ENCODE measurements at places on chromosomes 1 and 21.

GRCh38 chr1:109993885-109994284 is 9.3 kb downstream of the AHCYL1 start:
- no peak for DNase-seq

- DNase-seq = no peak
Observed at GRCh38 chr1:164771619-164772361, 212.8 kb downstream of the PBX1 start.

DNA sequence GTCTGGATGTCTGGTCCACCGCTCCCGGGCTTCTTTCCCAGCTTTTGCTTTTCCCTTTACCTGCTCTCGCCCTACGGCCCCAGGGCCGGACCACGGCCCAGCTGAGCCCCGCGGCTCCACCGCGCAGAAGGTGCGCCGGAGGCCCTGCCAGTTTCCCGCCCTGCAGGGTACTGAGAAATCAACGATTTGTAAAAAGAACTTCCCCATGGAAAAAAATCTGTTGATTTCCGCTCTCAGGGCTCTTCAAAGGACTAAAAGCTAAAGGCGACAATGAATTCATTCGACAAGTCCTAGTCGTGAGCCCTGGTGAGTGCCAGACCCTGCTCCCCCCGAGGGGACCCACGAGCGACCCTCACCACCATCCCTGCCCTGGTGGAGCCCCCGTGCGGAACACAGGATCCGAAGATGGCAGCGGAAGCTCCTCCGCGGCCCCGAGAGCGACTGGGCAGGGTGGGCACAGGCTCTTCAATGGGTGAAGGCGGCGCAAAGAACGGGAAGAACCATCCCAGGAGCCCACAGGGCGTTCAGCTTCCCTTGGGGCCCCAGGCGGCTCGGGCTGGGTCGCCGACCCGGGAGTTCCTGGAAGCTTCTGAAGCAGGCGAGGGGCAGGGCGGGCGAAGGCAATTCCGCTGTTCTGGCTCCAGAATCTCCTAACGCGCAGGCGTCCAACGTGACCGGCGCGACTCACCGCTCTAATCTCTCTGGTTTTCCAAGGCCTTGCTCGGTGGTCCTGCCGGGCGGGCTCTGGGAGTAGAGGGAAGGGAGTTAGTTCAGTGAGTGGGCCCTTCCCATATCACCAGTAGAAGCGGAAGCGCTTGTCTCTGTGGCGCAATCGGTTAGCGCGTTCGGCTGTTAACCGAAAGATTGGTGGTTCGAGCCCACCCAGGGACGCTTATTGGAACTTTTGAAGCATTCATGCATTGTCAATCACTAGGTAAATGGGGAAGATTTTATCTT is 6.6 kb upstream of the RNU1-2 start:
- DNase-seq = peak; percentile 85

DNA sequence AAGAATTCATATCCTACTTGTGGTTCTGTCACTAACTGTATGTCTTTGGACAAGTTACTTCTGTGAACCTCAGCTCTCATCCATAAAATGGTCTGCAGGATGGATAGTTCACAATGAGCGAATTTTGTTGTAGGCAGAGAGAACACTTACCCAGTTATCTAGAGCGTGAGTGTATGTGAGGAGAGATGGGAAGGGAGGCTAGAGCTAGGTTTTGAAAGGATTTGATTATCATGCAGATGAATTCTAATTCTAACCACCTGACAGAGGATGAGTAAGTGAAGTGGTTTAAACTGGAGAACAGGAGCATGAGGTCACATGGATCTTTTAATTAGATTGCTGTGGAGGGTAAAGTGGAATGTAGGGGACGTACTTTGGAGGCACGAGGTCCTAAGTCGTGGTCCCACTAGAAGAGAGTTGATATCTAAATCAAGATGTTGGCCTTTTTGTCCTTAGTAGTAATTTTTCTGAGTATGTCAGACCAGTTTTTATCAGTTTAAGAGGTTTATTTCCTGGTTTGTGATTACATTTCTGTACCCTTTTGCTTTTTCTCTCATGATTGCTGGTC is 5.0 kb downstream of the SUCO start:
- no peak for DNase-seq

DNA sequence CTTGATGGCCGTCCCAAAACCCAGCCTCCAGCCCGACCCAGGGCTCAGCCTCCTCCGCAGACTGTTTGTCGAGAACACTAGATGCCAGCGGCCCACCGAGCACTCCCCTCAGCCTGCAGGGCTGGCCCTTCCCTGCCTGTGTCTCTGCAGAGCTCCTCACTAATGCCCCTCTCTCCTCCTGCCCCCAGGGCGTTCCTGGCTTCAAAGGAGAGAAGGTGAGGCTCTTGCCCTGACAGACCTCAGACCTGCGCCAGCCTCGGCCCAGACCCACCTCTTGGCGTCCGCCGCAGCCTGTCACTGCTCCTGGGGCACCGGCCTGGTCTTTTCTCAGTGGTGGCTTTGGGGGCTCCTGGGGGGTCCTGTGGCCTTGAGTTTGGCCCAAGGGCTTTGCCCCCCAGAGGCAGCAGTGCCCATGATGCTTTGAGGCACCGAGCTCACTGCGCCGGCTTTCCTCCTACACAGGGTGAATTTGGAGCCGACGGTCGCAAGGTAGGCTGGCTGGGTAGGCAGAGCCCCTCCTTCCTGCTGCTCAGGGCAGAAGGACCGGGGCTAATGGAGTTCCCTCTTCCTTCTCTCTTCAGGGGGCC is 18.4 kb downstream of the COL6A2 start:
- no peak for DNase-seq

DNA sequence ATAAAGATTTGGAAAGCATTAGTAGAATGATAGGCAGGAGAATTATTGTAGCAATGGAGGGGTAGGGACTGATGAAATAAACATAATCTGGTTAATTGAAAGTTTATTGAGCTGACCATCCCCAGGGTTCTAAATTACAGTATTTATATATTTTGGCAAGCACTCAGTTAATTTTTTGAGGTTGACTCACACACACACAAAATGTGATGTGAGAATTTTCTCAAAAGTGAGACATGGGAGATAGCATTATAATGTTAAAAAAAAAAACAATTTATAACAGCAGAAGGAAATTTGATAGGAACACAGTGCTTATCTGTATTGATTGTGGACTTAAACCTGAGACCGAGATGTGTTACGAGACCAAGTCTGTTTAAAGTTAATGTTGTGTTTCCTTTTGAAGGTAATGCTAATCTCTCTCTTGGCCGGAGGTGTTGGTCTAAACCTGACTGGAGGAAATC is 24.6 kb downstream of the TRIM45 start:
- DNase-seq = no peak

DNA sequence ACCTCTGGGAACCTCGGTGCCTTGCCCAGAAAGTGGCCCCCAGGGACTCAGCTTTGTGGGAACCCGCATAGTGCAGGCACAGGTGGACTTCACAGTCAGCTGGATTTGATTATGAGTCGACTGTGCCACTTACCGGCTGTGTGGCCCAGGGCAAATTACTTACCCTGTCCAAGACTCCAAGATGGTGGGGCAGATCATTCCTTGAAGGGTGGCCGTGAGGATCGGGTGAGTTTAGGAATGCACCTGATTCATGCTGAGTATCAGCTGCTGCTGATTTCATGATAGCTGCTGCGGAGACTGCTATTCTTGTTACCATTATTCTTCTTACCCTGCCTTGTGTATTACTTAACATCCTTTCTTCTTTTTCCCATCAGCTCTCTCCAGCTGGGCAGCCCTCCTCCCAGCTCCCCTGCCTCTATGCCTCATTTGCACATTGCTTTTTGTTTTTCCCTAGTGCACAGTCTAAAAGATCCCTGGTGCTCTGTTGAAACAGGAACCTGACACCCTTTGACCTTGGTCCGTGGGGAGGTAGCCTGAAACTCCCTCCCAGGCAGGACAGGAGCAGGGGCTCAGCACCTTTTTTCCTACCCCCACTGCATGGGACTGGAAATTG is 40.5 kb upstream of the FHAD1 start:
- no peak for DNase-seq

- DNase-seq = no peak
Observed at GRCh38 chr1:186208405-186209129, 166.5 kb downstream of the TPR start.

DNA sequence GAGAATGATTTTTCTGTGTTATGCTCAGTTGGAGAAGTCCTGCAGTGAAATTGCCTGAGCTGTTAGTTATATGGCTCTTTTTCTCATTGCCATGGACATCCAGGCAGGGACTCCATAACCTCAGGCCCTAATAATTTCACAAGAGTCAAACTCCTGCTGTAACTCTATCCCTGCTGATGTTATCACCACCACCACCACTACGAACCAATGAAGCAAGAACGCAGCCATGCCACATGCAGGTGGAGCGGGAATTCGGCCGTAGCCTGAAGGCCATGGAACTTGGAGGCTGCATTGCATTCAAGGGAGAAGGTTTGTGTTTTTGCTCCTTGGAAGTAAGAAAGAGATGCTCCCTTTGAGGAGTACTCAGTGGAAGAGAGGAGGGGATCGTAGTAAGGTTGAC is 16.8 kb upstream of the DLGAP3 start:
- DNase-seq = no peak

DNA sequence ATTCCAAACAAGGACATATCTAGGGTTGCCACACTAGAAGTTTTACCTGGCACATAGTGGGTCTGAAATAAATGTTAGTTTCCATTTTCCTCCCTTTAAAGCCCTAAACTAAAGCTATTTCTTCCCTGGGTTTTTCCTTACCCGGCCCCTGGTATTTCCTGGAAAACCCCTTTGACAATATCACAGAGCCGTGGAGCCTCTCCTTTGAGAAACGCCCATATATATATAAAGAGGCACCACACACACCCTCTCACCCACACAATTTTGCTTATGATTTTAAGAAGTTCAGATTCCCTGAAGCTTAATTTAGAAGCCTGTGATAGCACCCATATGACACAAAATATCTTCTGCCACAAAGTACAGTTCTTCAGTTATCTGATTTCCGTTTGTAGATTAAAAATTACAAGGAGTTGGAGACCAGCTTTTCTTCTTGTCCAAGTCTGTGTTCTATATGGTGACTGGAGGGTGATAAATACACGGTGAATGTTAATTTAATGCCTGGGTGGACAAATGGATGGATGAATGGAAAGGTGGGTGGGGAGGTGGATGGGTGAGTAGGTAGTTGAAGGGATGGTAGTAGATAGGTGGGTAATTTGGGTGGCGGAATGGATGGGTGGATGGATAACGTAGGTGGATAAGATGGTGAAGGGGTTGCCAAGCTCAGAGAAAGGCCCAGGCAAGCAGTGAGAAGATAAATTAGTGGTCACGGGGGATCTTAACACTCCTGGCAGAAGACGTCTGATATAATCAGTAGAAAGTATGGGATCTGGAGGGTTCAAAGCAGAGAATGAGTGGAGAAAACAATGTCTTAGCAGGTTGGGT is 154.4 kb upstream of the FGGY start:
- no peak for DNase-seq

DNA sequence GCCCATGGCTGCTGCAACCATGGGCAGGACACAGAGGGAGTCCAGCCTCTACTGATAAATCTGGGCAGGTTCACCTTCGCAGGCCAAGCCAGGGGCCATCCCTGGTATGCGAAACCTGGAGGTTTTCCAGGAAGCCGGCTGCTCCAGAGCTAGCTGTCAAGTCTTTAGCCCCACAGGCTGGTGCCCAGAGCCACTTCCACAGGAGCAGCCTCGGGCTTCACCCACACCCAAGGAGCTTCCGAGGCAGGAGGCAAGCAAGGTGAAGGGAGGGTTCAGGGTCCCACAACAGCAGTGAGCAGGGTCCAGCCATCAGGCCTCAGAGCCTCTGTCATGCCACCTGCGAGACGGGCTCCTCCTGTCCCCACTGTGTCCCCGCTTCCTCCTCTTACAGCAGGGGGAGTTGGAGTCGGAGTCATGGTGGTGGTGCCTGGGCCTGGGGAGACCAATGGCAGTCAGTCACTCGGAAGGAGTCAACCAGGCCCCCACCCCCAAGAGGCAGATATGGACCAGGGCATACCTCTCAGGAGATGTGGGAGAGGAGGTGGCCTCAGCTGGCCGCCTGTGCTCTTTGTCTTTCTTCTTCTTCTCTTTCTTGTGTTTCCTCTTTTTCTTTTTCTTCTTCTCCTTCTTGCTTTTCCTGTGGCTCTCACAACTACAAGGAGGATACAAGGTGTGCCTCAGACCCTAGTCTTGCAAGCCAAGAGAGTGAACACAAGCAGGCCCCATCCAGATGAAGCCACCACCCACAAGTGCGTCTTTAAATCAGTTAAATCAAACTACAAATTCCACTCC is 2.1 kb downstream of the C1orf35 start:
- no peak for DNase-seq

GRCh38 chr1:155093911-155094621 is 15.4 kb downstream of the EFNA3 start:
- DNase-seq = peak; percentile 77

GRCh38 chr1:107953556-107953955 is 11.4 kb downstream of the VAV3 start:
- DNase-seq = no peak
